HCEC 1CT (cell line): ENCODE measurements at places on chromosomes 16 and 17.

GRCh38 chr16:51825779-51826178 is 674.7 kb upstream of the SALL1 start:
- peak; percentile 59 for DNase-seq

DNA sequence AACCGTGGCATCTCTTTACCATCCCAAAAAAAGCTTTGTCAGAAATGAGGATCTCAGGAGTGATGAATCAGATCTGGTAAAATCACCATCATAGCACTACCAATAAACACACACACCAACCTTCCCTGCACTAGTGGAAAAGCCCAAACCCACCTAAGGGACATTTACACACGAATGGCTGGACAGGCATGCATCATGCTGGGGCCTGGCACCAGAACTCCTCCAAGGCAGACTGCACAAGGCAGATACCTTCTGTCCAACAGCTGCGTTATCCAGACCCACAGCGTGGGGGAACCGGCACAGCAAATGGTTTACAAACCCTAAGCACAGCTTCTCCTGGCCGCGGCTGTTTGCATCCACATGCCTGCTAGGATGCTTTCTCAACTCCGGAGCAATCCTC is 2.8 kb downstream of the ASIC2 start:
- no peak for DNase-seq

GRCh38 chr17:68468334-68468733 is 11.0 kb upstream of the WIPI1 start:
- no peak for DNase-seq

DNA sequence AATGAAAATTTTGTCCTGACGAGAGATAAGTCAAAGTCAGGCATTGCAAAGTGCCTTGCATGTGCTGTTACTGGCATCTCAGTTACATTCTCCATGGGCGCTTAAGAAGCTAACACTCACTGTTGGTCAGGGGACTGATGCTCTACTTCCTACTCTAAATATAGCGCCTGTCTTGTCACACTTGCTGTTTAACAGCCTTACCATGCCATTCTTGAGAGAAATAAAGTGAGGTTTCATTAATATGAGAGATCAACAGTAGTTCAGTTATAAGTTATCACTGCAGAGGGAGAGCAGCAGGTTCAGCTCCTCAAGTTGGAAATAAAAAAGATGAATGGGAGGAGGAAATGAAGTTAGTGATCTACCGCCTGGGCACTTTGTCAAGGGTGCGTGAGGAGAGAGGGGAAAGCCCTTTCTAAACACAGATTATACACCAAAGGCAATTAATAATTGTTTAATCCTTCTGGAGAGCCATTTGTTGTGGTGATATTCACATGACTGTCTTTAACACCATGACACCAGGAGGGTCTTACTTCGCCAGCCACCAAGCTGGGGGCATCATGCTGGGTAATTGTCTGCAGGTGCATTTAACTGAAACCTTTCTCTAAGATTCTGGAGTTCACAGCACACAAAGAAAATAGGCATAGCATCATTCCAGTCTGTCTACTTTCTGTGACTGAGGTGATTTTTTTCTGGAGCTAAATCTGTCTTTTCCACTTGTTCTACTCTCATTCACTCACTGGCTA is 568.7 kb upstream of the HSBP1 start:
- DNase-seq = no peak

GRCh38 chr16:3023415-3023668 is 400 bp downstream of the HCFC1R1 start:
- DNase-seq = peak; percentile 69

DNA sequence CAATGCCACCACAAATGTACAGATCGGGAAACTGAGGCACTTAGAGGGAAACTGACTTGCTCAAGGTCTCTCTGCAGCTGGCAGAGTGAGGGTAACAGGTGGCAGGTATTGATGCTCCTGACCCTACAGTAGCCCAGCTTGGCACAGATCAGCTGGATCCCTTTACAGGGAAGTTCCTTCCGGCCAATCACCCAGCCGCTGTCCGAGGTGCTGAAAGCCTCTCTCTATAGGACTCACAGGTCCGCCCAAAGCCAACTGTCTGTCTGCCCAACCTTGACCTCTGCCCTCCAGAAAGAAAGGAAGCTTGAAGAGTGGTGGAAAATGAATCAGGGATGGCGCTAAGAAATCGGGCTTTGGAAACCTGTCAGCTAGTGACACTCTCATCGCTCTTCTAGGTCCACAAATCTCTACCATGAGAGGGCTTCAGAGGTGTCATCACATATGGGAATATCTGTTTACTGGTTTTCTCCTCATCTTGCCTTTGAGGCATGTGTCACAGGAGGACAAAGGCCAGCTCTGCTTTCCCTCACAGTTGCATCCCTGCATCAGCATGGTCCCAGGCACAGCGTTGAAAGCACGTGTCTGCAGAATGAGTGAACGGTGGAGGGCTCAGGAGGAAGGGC is 246.2 kb downstream of the KATNIP start:
- no peak for DNase-seq

DNA sequence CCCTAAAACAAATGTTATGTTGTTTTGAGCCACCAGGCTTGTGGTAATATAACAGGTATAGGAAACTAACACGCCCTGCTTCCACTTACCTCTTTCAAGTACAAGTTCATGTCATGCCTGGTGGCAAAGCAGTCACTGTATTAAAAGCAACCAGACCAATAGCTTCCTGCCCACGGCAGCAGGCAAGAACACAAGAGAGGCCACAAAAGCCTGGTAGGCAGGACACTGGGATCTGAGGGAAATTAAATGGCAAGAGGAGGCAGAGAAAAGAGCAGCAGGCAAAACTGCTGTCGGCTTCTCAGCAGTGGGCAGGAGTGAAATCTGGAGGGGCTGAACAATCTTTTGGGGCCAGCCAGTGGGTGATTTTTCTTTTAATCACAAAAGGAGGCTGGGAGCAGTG is 2.2 kb downstream of the CYTH1 start:
- no peak for DNase-seq

- no peak for DNase-seq
These were observed 89.3 kb downstream of the VMP1 start for GRCh38 chr17:59796785-59797205.

GRCh38 chr17:32495359-32496231 is 8.8 kb downstream of the CDK5R1 start:
- no peak for DNase-seq

DNA sequence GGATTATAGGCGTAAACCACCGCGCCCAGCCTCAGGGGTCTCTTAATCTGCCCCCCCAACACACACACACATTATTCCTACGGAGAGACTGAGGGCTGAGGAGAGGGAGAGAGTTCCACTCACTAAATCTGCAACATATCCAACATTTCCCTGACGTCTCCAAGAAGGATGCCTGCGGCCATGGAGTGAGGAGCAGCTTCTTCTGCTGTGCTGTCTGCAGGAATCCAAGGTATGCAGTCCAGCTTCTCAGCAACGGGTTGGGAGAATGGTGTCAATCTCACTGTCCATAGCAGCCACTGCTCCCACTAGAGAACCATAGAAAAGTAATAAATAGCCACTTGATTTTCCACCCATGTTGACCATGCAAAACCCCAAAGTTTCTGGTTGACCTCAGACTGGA is 5.1 kb upstream of the PLXDC1 start:
- no peak for DNase-seq

DNA sequence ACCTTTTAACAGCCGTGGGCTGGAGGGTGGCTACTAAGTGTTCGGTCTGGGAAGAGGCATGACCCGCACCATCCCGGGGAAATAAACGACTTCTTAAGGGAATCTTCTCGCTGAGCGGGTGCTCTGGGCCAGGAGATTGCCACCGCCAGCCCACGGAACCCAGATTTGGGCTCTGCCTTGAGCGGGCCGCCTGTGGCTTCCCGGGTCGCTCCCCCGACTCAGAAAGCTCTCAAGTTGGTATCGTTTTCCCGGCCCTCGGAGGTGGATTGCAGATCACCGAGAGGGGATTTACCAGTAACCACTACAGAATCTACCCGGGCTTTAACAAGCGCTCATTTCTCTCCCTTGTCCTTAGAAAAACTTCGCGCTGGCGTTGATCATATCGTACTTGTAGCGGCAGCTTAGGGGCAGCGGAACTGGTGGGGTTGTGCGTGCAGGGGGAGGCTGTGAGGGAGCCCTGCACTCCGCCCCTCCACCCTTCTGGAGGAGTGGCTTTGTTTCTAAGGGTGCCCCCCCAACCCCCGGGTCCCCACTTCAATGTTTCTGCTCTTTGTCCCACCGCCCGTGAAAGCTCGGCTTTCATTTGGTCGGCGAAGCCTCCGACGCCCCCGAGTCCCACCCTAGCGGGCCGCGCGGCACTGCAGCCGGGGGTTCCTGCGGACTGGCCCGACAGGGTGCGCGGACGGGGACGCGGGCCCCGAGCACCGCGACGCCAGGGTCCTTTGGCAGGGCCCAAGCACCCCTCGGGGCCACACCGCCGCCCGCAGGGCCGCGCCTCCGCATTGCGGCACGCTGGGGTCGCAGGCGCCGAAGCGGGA is 3.6 kb upstream of the CBX4 start:
- no peak for DNase-seq
